ENCODE measurements at places on chromosomes 4 and X. TPM values are rescaled to one million over a fixed set of nuclear protein-coding genes. Genes with fewer than 3 reads are reported as not detected.

ATP1B4 gene
- total RNA-seq, result not detected

ADH1A gene
- not detected for total RNA-seq

MCTS1 gene
- total RNA-seq, result 48.6 TPM

FAM114A1 gene
- total RNA-seq, result 507 TPM

WDR44 gene
- total RNA-seq, result 18.9 TPM

SULT1B1 gene
- 0.18 TPM for total RNA-seq

GAR1 gene
- 4.4 TPM for total RNA-seq

MID1 gene
- 63.0 TPM for total RNA-seq

ADAM29 gene
- not detected for total RNA-seq

GRIA3 gene
- not detected for total RNA-seq

BCORL1 gene
- 0.28 TPM for total RNA-seq

GRCh38 chrX:70878902-70879301, 29.6 kb downstream of the TEX11 start:
- DNase-seq, result no peak

GRCh38 chr4:7161721-7162214, 30.6 kb upstream of the SORCS2 start:
- DNase-seq, result no peak

DNA sequence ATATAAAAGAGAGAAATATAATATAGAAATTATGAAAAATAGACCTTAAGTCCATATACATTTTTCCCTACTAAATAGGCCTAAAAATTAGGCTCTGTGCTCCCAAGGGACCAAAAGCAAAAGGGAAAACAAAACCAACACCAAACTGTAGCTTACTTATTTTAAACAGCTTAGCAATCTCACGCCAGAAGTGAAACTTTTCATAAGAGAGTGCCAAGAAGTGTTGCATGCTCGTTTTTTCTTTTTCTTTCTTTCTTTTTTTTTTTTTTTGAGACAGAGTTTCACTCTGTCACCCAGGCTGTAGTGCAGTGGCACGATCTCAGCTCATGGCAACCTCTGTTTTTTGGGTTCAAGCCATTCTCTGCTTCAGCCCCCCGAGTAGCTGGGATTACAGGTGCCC, 250.4 kb downstream of the TMA16 start:
- no peak for DNase-seq

DNA sequence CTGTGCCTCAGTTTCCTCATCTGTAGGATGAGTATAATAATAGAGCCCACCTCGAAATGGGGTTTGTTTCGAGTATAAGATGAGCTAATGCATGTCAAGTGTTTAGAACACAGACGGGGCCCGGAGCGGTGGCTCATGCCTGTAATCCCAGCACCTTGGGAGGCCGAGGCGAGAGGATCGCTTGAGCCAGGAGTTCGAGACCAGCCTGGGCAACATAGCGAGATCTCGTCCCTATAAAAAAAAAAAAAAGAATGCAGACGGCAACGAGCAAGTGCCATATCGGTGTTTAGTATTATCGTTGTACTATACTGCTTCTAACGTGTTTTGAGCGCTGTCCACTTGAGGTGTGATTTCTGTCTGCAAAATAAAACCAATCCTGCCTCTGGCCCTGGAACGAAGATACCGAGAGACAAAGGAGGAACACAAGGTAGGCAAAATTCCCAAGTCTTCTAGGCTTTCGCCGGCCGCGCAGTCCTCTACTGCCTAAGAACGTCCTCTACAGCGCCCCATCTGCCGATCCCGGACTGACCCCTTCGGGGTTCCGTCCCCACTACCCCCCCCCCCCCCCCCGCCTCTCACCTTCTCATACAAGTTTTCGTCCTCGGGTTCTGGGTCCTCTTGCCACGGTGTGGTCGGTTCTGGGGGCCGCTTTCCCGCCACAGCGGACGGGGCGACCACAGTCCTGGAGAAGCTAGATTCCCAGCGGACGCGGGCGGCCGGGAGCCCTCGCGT, 442 bp downstream of the NDUFB11 start:
- peak; percentile 16 for DNase-seq

DNA sequence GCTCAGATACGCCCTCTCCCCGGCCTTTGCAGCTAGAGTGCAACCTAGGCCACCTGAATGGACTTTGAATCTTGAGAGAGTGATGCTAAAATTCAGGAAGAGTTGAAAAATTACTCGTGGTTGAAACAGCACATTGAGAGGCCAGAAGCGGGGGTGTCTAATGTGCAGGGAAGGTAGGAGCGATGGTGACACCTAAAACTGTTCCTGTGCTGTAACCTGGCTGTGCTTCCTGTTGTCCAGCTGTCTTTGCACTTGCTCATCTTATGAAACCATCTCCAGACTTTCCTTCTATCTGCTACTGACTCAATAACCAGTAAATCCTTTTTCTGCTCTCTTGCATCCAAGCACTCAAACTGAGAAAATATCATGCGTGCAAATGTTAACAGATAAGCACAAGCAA, 106.4 kb upstream of the RPS6KA3 start:
- no peak for DNase-seq

DNA sequence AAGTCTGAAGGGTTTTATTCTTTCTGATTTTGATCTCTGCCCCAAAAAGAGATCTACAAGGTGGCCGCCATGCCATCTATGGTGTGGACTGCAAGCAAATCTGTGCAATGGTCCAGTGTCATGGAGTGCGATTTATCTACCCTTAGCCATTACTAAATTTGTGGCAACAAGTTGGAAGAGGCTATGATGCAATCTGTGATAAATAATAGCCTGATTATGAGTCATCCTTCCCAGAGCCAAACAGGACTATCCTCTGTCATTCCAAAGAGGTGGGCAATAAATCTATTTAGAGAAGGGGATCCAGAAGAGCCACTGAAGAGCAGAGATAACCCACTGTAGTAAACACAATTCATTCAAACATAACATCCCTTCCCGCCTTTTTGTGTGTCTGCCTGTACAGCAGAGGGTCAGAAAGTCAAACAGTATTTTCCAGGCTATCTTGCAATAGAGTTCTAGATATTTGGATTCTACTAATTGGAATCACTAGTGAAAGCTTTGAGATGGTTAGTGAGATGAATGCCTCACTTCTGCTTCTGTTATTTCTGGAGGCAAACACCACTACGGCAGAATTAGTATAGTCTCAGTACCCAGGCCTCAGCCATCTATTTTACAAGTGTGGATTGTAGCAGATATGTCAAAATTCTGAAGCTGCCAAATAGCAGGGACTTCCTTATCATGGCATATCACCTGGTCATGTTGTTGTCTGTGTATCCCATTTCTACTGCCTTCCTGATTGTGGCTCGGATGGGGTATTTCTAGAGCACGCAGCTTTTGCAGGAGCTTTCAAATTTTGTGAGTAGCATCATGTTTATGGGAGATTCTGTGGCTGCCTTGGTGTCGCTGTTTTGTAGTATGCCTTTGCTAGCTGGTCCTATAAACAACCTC, 192.0 kb downstream of the SMIM20 start:
- peak; percentile 80 for DNase-seq

DNA sequence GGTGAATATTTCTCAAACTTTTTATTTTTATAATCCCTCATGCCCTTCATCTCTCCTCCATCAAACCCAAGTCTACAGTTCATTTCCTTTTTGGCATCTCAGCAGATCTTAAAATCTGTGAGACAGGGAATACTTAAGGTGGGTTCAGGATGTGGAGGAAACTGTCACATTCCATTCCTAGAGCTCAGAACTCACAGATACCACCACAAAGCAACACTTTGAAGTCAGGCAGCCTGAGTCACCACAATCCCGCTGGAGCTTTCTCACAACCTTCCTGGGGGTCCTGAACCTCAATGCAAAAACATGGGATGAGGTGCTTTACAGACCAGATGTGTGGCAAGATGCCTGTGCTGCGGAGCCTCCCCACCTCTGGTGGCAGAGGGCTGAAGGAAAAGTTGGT, 63.2 kb downstream of the HHIP start:
- DNase-seq, result peak; percentile 89

- DNase-seq, result peak; percentile 17
Measured at GRCh38 chrX:38973322-38973721, 172.1 kb downstream of the MID1IP1 start.

- no peak for DNase-seq
Measured at GRCh38 chr4:22850055-22850454, 157.3 kb downstream of the GBA3 start.

GRCh38 chr4:173318648-173319211, 15.4 kb downstream of the HMGB2 start:
- peak; percentile 74 for DNase-seq

DNA sequence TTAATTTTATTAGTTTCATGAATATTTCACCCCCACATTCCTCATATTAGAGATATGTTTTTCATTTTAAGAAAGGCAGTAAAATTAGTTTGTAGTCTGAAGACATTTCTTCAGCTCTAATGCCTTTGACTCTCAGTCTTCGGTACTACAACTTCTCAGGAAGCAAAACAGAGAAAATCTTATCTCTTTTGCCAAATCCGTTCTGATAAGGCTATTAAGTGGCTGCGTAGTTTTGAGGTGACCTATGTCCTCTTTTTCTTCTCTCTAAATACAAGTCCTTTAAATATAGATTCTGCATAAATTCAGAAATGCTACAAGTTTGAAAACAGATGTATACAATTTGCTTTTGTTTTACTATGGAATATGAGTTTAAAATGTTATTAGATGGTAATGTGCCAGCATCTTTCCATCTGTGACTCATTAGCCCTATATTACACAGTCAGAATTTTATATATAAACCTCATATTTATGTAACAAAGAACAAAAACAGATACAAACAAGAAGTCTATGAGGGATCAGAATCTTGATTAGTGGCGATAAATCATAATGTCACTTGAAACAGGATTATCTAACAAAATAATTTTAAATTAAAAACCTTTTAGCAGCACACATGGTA, 181.2 kb upstream of the ETNPPL start:
- DNase-seq, result no peak

GRCh38 chrX:111850975-111851374, 25.0 kb upstream of the TRPC5OS start:
- DNase-seq, result peak; percentile 33

GRCh38 chr4:56804551-56804950, 16.9 kb downstream of the SPINK2 start:
- peak; percentile 26 for DNase-seq

DNA sequence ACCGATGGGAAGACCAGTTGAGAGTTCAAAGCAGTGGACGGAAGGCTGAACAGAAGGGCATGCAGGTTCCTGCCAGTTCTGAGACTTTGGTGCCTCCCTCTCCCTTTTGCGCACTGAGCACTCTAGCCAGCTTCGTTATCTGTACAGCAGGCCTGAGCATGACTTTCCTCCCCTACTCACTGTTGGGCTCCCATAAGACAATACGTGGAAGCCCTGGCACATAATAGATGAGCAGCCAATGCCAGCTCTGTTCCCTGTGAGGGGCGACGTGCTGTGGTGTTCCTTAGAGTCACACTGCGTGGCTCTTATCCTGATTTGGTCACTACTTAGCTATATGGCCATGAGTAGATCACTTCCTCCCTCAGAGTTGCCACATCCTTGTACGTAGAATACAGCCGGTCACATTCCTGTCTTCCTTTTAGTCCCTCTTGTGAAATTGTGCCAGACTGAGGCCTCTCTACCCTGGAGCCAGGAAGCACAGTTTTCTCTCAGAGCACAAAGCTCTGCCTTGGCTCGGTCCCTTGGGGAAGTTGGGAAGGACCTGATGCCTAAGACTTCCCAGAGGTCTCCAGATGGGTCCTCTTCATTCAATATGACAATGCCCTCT, 160.4 kb upstream of the MAMLD1 start:
- DNase-seq, result peak; percentile 63

DNA sequence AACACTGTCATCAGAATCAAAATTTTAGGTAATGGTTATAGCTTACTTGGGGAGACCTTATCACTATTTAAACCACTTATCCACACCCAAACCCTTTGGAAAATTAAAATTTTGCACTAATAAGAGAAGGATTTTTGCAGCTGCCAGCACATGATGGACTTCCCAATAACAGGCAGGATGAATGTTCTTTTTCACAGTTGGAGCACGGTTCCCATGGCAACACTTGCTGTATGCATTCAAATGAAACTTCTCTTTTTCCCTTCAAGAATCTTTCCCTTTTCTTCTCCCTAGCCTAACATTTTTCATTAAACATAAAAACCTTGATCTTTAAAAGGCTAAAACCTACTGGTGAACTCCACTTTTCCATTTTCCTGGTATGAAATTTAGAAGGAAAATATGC, 768.2 kb downstream of the KCTD8 start:
- no peak for DNase-seq

DNA sequence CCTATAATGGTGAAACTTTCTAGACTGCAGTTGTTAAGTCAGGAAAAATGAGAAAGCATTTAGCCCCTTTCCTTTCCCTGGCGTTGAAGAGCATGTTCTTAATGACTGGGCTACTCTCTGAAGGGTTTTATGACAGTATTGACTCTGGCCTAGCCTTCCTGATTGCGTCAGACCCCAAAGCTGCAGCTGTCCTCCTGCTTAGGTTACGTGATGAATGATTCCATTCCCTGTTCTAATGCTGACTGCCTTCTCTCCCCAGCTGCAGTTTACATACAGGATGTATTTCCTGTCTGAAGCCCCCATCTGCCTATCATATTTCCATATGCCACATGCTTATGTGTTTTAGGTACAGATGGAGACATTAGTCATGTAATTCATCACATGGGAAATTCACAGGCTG, 105.8 kb upstream of the EGFL6 start:
- peak; percentile 98 for DNase-seq

GRCh38 chr4:47837908-47838294, at the start of gene CORIN:
Gene CORIN, minus strand, starts transcription at chr4:47838067. Its CDS starts 118 bp downstream, at chr4:47837949.
- no peak for DNase-seq

DNA sequence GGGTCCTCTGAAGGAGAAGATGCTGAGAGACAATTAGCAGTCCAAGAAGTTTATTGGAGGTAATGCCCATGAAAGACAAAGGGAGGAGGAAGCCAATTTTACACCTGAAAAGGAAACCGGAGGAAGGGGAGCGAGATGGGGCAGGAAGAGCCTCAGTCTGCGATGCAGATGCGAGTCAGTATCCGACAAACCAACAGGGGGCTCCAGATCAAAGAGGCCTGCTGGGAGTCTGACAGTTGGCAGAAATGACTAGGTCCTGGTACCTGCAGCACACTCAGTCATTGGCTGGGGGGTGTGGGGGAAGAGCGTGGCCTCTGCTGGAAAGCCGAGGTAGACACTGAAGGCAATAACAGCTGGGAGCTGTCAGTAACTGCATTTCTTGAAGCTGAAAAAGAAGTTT, 231.1 kb upstream of the CENPE start:
- no peak for DNase-seq

DNA sequence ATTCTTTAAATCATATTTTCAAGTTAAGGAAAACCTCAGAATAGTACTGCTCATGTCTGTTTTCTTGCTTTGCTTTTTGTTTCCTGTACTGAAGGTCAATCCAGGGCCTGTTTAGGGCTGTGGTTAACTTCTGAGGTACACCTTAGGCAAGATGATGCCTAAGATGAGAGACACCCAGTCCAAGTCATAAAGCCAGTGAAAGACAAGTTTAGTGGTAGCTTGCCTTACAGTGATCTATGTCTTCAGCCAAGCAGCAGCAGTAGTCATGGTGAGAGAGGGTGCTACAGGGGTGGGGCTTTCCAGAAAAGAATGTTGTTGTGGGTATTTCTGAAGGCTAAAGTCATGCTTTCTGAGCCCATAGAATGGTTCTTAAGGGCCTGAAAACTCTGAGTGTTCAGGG, 173.7 kb downstream of the VSIG4 start:
- DNase-seq, result no peak

DNA sequence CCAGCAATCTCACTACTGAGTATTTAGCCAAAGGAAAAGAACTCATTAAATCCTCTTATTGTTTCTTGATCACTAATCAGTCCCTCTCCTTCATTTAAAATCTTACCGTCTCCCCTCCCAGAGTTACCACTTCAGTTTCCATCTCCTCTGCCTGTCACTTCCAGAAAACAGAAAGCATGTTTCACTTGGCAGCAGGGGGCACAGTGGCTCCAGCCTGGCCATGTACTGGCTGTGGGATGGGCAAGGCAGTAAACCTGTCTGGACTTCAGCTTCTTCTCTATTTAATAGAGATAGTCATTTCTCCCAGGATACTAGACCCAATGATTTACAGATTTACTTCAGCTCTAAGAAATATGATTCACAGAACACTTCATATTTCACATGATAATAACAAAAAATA, 63.2 kb downstream of the CD40LG start:
- peak; percentile 36 for DNase-seq
